ENCODE measurements at places on chromosomes 1 and 21.

GRCh38 chr1:214259353-214259977 is 21.5 kb upstream of the SMYD2 start:
- no peak for DNase-seq

GRCh38 chr1:244341455-244342450 is 110.0 kb downstream of the ADSS2 start:
- no peak for DNase-seq

- DNase-seq: no peak
Observed at GRCh38 chr21:45644041-45644906, 749 bp downstream of the PCBP3 start.

- DNase-seq: no peak
Observed at GRCh38 chr21:40294345-40294744, 427.1 kb downstream of the PCP4 start.

- DNase-seq: no peak
Observed at GRCh38 chr1:6466023-6466422, at the start of gene TNFRSF25. TNFRSF25 (minus strand) TSS chr1:6466173; CDS start chr1:6466107, 66 bp downstream.

- DNase-seq: no peak
Observed at GRCh38 chr1:101079341-101079740, 53.8 kb upstream of the DPH5 start.

GRCh38 chr1:41718497-41718896 is 200.2 kb downstream of the HIVEP3 start:
- DNase-seq: no peak
